ENCODE measurements at places on chromosomes 7 and 10.
A peak's percentile ranks its signal among the peaks of the same experiment; 100 is the strongest.

DNA sequence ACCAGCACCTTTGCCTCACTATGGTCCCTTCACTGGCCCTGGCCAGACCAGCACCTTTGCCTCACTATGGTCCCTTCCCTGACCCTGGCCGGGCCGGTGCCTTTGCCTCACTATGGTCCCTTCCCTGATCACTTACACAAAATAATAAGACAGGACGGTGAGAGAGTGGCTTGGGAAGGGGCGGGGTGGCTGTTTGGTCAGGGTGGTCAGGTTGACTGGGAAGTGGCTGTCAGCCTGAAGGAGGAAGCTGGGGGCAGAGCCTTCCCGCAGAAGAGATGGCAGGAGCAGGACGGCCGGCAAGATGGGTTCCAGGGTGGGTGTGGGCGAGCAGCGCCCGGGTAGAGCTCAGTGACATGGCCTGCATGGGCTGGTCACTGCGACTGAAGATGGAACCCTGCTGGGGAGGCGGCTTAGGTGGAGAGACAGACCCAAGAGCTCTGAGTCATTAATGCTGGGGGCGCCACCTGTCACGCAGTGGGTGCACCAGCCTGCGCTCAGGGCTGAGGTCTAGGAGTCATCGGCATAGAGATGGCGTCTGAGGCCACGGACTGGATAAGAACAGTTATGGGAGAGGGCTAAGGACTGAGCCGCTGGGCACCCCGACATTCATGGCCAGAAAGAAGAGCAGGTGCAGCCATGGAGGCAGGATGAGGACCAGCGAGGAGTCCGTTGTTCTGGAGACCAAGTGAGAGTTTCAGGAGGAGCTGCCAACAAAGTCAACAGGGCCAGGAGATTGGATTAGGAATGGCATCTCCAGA is 91.8 kb downstream of the CHST15 start:
- DNase-seq: no peak

- DNase-seq: no peak
Observed at GRCh38 chr10:111356571-111356970, 279.7 kb downstream of the ADRA2A start.

DNA sequence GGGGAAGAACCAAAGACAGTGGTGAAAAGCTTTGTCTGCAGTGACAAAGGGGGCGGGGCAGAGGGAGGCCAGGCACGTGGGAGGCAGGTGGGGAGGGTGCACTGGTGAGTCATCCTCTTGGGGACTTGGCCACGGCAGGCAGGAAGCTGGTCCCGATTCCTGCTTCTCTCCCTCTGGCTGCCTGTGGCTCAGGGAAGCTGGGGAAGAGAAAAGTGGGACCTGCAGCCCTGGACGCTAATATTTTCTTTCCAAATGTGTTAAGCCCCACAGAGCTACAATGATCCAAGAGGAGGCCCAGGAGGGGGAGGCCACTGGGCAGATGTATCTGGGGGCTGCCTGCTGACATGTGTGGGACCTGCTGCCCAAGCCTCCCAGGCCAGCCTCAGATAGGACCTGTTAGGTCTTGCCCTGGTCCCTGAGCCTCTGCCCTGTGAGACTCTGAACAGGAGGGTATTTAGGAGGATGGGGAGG is 231.8 kb downstream of the KCNMA1 start:
- DNase-seq: peak; percentile 53

GRCh38 chr7:70383066-70383782 is 748.7 kb upstream of the GALNT17 start:
- no peak for DNase-seq

DNA sequence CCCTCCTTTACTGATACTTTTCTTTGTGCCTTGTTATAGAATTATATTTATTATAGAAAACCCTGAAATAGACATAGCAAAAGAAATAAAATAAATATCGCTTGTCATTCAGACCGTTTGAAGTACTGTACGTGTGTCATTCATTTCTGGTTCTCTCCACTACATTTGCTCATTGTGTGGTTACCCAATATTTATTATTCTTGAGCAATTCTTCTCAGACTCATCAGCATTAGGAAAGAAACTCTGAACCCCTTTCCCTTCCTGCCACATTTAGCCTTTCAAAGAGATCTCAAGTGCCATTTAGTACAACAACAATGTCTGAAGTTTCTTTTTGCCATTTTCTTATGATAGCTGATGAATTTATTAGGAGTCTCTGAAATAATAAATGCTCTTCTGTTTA is 154.1 kb downstream of the KIAA1217 start:
- DNase-seq: no peak

DNA sequence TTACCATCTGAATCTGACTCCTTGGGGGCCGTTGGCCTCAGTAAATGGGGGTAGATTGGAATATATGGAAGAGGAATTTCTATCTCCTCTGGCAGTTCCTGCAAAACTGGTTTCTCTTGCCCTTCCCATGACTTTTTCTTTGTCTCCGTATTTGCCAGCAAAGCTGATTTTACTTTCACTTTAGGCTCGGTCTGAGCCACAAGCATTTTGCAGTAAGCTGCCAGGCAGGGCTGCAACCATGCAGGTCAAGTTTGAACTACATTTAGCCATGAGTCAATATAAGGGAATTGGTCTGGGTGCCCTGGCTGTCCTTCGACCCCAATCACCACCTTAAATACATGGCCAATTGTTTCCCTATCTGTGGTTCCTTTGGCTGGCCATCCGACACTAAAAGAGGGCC is 104.3 kb downstream of the TRIM24 start:
- DNase-seq: no peak
